Brain pericyte (primary cell): ENCODE measurements at places on chromosomes 4 and X.

DNA sequence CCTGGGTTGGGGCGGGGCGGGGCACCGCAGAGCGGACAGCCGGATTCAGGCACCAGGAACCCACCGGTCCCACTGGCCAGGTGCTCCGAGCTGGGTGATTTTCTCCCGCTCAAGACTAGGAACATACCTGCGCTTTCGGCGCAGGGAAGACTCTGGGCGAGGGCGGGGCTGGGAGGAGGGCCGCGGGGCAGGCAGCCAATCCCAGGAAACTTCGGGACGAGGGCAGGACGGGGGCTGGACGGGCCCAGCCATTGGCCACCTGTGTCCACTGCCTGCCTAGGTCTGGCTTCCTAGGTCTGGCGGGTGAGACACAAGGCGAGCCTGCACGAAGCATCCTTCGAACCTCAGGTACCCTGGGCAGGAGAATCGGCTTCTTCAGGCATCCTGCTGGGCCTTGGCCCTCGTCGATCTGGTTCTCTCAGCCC lies 274 bp upstream of the ERVMER34-1 start:
- no peak for DNase-seq

DNA sequence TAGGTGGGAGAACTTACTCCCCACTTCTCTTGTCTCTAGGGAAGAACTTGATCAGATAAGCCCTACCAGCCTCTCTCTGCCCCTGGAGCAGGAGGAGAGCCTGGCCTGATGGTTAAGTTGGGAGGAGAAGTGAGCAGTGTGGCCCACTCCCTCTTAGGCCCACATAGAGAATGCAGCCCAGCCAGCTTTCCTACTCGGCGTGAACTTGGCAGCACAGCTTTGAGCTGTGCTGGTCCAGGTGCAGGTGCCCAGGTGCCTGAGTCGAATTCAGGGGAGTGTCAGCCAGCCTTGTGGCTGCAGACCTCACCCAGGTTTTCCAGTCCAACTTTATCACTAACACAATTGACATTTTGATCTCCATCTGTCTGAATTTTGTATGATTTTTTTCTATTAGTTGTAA lies 77.6 kb upstream of the PAQR3 start:
- no peak for DNase-seq

DNA sequence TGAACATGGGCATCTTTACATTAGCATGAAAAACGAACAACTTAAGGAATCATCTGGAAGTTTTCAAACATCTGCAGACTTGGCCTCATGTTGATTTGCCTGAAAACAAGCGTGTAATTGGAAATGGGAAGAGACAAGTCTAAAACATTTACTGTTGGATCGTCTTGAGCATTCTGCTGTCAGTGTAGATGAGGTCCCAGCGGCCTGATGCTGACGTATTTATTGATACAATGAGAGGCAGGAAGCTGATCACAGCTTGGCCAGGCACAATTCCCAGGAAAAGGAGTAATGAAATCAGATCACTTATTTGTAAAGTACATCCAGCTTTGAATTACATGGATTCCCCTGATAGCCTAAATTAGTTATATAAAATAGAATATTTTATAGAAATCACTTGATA lies 210.6 kb downstream of the CLCN4 start:
- no peak for DNase-seq

- no peak for DNase-seq
These were observed 504.0 kb downstream of the RAPGEF2 start for GRCh38 chr4:159606835-159607234.

DNA sequence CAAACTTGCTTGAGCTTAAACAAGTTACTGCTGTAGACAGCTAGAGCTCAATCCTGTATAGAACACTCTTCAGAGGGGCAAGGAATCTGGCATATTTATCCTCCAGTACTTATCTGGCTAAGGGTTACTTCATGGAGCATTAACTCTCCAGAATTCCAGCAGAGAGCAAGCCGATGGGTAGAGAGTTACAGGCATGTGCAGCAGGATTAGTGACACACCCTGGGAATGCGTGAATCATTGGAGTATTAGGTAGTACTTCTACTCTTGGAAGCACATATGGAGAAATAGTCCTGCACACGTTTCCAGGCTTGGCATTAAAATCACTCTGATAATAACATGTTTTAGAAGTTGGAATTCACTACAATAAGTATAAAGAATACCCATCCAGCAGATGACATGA lies 35.4 kb downstream of the GRXCR1 start:
- no peak for DNase-seq

DNA sequence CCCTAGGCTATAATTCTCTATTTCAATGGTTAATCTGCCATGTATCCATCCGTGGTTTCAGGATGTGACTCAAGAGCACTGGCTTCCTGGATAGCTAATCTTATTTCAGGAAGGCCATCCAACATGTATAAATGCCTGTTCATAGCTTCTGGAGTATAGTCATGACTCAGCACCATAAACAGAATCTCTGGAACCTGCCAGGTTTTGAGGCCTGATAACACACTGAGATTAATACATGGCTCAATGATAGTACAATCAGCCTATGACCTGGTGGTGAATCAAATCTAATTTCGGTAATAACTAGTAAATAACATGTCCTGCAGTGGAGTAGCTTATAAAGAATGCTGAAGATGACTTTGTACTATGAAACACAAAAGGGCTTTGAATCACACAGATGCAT lies 5.7 kb upstream of the IL13RA2 start:
- DNase-seq = no peak

- DNase-seq = no peak
These were observed 33.7 kb downstream of the WDR17 start for GRCh38 chr4:176099314-176099713.

GRCh38 chr4:48212165-48212564 lies 57.5 kb downstream of the TEC start:
- no peak for DNase-seq

- no peak for DNase-seq
These were observed 339.8 kb downstream of the PCDH7 start for GRCh38 chr4:31059753-31060522.

DNA sequence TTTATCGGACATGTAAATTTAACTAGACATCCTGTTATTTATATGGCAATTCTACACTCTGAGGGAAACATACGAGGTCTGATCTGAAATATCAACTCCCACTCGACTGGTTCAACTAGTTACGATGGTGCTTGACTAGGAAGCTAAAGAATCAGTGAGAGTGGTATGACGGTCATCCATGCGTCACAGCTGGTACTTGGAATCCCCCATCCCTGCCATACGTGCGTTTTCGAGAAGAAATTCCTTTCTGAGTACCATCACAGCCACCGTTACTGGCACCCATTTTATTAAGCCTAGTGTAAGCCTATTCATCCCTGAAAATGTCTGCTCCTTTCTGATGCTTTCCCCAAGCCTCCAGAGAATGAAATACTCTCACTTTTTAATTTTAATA lies 695 bp upstream of the PIGA start:
- no peak for DNase-seq

DNA sequence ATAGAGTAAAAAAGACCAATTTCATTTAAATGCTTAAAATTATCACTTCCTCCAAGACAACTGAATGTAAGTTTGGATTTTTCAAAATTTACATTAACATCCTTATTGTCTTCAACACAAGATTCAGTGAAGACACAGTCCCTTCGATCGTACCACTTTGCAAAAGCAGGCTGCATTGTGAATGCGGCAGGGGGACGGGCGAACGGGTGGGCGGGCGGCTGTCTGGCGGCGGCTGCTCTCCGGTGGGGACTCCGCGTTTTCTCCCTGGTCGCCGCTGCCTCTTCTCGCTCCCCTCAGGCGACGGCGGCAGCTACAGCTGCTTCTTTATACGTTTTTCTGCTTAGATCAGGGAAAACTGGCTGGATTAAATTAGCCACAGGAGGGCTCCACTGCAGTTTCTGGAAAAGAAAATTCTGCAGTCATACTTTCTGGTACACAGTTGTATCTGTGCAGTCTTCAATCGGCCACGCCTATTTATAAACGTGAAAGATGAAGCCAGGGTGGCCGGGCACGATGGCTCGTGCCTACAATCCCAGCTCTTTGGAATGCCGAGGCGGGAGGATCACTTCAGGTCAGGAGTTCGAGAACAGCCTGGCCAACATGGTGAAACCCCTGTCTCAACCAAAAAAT lies 33.9 kb upstream of the HPF1 start:
- DNase-seq = peak; percentile 13

DNA sequence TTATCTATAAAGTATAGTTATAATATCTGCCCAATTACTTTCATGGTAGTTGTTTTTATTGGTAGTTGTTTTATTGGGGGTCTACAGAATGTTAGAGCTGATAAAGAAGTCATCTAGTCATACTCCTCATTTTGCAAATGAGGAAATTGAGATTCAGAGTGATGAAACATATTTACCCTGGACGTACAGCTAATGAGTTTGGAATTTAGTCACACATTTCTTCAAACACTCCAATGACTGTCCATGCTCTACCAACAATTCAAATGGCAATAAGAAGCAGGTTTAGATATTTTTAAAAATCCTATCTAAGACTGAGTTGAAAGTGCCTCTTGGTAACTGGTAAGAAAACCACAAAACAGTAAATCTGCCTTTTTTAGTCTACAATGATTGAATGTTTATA lies 98.2 kb downstream of the MAGEC1 start:
- no peak for DNase-seq

GRCh38 chrX:38811515-38812243 lies 10.4 kb downstream of the MID1IP1 start:
- DNase-seq = no peak

GRCh38 chr4:166421556-166422156 lies 548.6 kb downstream of the TLL1 start:
- peak; percentile 55 for DNase-seq

GRCh38 chr4:2248044-2248780 lies 6.3 kb upstream of the HAUS3 start:
- no peak for DNase-seq

DNA sequence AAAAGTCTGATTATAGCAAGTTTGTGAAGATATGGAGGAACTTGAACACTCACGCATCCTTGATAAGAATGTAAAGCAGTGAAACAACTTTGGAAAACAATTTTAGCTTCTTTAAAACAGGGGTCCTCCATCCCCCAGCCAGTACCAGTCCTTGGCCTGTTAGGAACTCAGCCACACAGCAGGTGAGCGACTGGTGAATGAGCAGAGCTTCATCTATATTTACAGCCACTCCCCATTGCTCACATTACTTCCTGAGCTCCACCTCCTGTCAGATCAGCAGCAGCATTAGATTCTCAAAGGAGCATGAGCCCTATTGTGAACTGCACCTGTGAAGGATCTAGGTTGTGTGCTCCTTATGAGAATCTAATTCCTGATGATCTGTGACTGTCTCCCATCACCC lies 530.3 kb upstream of the PRKX start:
- no peak for DNase-seq

DNA sequence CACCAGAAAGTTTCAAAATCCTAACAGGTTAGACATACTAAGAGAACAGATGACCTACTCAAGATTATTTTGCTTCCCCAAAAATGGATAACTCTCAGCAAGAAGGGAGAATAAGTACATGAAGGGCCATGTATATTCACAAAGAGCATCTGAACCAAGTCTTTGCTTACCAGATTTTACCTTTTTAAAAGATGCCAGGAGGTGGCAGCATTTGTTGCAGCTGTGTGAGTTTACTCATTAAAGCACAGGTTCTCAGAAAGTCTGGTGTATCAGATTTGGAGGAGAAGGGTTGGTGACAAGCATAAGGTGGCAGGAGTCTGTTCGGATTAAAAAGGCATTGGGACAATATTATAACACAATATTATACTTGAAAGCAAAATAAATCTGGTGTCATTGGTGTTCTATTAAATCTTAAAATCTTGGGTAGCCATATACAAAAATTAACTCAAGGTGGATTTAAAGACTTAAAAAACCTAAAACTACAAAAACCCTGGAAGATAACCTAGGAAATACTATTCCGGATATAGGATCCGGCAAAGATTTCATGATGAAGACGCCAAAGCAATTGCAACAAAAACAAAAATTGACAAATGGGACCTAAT lies 51.3 kb upstream of the NFKB1 start:
- DNase-seq = no peak

DNA sequence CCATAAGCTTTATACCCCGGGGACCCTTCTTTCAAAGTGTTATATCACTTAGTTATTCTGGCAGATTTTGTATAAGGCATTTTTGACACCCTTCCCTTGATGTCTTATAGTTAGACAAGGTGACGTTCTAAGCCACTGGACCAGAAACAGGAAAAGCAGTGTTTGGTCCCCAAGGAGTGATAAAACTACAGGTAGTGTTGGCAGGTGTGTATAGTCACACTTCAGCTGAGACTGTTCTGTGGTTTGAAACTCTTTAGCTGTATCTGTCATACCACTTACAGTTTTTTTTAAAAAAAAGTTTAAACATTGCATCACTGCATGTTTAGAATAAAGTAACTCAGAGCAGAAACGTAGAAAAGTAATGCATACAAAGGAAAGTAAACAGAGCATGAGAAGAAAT lies 48.5 kb downstream of the TLL1 start:
- no peak for DNase-seq

DNA sequence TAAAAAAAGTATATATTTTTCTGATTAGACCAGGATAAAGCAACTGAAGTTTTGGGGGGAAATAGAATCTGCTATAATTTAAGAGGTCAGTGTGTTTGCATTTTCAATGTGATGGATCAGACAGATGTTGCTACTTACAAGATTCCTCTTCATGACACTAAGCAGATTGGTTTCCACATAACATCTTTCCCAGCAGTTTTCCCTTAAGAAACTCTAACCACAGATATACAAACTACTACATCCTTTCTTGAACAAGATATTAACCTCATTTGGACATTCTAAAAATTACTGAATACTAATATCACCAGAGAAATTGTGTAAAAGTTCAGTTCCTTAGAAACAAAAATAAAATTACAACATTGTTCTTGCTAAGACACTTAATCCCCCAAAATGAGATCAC lies 106.7 kb upstream of the GUCY1A1 start:
- DNase-seq = no peak

GRCh38 chr4:82046796-82047195 lies 327.0 kb downstream of the HNRNPD start:
- DNase-seq = no peak

- DNase-seq = no peak
These were observed 49.0 kb downstream of the RWDD4 start for GRCh38 chr4:183610033-183610432.

DNA sequence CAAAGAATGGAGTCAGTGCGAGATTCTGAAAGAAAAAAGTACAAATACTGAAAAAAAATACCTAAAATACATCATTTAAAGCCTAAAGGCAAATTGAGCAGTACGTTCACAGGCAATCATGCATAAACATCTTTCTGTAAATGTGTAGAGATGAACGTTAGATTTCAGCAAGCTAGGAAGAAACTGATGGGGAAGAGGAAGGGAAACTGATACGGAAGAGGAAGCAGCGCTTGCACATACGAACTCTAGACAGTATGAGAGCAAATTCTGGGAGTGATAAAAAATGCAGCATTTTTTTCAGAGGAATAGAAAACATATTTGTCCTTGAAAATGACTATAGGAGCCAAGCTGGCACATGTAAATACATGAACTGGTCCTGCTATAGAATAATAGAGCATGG lies 9.4 kb downstream of the ANKRD50 start:
- DNase-seq = no peak

GRCh38 chrX:64206556-64207162 lies 1.2 kb upstream of the AMER1 start:
- DNase-seq = no peak

DNA sequence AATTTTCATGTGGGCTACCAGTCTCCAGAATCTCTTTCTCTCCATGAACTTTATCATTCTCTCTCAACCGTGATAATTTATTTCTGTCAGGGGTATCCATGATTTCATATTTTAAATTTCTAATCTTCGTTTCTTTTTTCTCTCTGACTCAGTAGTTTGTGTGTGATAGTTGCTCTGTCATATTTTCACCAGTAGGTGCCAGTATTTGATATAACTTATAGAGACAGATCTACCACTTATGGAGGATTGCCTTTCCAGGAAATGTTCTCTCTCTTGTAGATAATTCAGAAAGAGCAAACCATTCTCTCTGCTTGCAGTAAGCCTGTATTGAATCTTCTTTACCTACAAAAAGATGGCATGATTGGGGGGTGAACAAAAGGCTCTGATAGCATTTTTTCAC lies 79.3 kb upstream of the DYNLT3 start:
- no peak for DNase-seq
